ENCODE measurements at places on chromosomes 12 and 14. TPM values are rescaled to one million over a fixed set of nuclear protein-coding genes. Genes with fewer than 3 reads are reported as not detected.

The MYH6 gene
- 0.03 TPM for total RNA-seq

The OR4E2 gene
- total RNA-seq, result not detected

The RILPL1 gene
- 14.1 TPM for total RNA-seq

The OASL gene
- total RNA-seq, result 1.0 TPM

The VPS29 gene
- total RNA-seq, result 108 TPM

The VASH1 gene
- 14.7 TPM for total RNA-seq

The TM7SF3 gene
- total RNA-seq, result 63.1 TPM

- H3K27me3 ChIP-seq, result no peaks in the 10 kb centered on the region
- no peaks in the 10 kb centered on the region for H3K36me3 ChIP-seq
- no peak overlapping the region for H3K4me3 ChIP-seq
- no peak overlapping the region for H3K27ac ChIP-seq
- no peaks in the 10 kb centered on the region for H3K4me1 ChIP-seq
- DNase-seq, result no peak
Observed at GRCh38 chr14:94562022-94562421, 780 bp downstream of the SERPINA4 start.

GRCh38 chr12:108060903-108061302 lies 68.2 kb upstream of the WSCD2 start:
- DNase-seq, result no peak
- H3K4me1 ChIP-seq, result no peaks in the 10 kb centered on the region
- no peaks in the 10 kb centered on the region for H3K27me3 ChIP-seq
- no peak overlapping the region for H3K27ac ChIP-seq
- no peak overlapping the region for H3K4me3 ChIP-seq

- no peak for DNase-seq
- no peaks in the 10 kb centered on the region for H3K36me3 ChIP-seq
- H3K4me3 ChIP-seq, result no peak overlapping the region
- no peaks in the 10 kb centered on the region for H3K4me1 ChIP-seq
- H3K27me3 ChIP-seq, result no peaks in the 10 kb centered on the region
Observed at GRCh38 chr14:105411985-105412770, 7.4 kb upstream of the MTA1 start.

GRCh38 chr14:79056879-79057278 lies 886.7 kb downstream of the NRXN3 start:
- H3K27ac ChIP-seq, result no peak overlapping the region
- no peak overlapping the region for H3K4me3 ChIP-seq
- H3K36me3 ChIP-seq, result no peaks in the 10 kb centered on the region
- no peaks in the 10 kb centered on the region for H3K4me1 ChIP-seq
- H3K27me3 ChIP-seq, result no peaks in the 10 kb centered on the region
- no peak for DNase-seq

GRCh38 chr14:23160924-23161522 lies 22.4 kb downstream of the SLC7A8 start:
- H3K36me3 ChIP-seq, result peaks cover 14% of the 10 kb centered on the region
- peak overlapping the region; percentile 78 for H3K27ac ChIP-seq
- no peaks in the 10 kb centered on the region for H3K27me3 ChIP-seq
- no peak overlapping the region for H3K4me3 ChIP-seq
- DNase-seq, result peak; percentile 58

DNA sequence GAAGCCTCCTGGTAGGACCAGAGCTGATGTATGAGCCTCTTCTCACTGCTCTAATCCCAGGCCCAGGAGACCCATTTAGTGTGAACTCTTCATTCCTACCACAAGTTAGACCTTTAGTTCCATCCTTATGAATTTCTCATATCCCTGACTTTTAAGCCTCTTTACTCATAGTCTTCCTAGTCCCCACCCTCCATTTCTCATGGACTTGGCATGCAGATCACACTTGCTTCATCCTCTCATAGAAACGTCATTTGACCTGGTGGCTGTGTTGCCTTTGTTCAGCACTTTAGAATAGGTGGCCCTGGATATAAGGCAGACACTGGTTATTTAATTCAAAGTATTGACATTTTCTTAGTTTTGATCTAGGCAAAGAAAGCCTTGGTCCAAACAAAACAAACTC lies 99.5 kb downstream of the SLC16A7 start:
- no peaks in the 10 kb centered on the region for H3K36me3 ChIP-seq
- H3K27me3 ChIP-seq, result no peaks in the 10 kb centered on the region
- DNase-seq, result no peak
- H3K27ac ChIP-seq, result no peak overlapping the region
- no peak overlapping the region for H3K4me3 ChIP-seq
- no peaks in the 10 kb centered on the region for H3K4me1 ChIP-seq

DNA sequence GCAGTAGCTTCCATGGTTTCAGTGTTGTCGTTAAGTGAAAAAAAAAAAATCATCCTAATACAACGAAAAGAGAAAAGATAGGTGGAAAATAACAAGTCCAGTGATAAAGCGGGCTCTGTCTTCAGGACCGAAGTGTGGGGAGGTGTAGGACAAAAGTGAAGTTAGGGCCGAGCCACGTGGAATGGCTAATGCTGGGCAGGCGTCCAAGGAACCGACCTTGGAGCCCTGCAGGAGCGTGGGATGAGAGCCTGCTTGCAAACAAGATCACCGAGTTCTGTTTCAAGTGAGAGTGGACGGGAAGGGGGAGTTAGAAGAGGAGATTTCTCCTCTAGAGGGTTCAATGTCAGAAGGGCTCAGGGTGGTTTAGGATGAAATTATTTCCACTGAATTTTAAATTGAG lies 22.2 kb downstream of the A2ML1 start:
- no peaks in the 10 kb centered on the region for H3K36me3 ChIP-seq
- H3K27me3 ChIP-seq, result no peaks in the 10 kb centered on the region
- H3K27ac ChIP-seq, result no peak overlapping the region
- H3K4me1 ChIP-seq, result no peaks in the 10 kb centered on the region

DNA sequence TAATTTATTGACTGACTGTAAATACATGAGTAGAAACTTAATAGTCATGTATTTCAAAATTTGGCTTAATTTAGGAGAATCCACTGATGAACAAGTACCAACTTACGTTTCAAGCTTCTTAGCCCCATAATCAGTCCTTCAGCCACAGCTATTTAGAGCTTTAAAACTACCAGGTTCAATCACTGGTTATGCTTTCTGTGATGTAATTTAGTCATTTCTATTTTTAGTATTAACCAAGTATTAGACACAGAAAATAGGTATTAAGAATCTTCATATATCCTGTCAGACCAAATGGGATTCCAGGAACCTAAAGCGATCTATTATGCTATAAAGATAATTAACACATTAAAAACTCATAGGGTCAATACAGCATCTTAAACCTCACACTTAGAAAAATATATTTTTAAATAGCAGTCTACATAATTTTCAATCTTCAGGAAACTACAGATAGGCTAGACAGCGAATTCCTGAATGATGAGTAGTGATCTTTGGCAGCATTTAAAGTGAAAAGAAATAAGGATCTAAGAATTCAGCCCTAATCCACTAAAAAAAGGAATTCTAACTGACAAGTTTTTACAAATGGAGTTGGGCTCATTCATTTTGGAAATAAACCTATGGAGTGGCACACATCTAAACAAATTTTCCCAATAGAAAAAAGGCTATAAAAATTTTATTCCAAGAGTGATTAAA lies 51.5 kb downstream of the ZC3H14 start:
- peaks cover 2% of the 10 kb centered on the region for H3K36me3 ChIP-seq
- H3K4me1 ChIP-seq, result no peaks in the 10 kb centered on the region
- H3K27me3 ChIP-seq, result no peaks in the 10 kb centered on the region

DNA sequence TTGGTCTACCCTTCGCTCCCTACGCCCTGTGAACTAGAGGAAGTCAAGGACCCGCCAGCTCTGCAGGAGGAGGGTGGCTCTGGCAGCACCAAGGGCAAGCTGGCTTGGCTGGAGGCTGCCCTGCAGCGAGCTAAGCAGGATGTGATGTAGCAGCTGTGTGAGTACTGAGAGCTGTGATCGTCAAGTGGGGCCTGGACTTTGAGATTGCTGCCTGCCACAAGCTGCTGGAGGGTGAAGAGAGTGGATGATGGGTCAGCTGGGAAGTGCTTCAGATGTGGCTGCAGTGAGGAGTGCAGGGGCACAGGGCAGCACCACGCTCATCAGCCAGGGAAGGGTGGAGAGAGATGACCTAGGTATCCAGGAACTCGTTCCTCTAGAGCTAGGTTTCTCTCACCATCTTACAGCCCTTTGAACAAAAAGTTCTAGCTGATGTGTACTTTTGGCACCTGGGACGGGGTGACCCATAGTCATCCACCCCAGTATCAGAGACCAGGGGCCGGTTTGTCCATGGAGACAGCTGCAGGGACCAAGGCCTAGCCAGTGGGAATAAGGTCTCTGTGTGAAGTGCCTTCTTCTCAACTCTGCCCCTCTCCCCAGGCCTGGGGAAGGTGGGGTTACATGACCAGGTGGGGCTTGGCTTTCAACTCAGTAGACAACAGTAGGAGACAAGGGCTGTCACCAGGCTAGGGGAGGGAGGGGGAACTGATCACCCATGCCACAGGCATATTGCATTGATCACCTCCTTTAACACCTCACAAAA lies 3.2 kb downstream of the KRT86 start:
- no peak overlapping the region for H3K27ac ChIP-seq
- no peak overlapping the region for H3K4me3 ChIP-seq
- no peaks in the 10 kb centered on the region for H3K36me3 ChIP-seq
- peaks cover 2% of the 10 kb centered on the region for H3K27me3 ChIP-seq
- H3K4me1 ChIP-seq, result peaks cover 10% of the 10 kb centered on the region

DNA sequence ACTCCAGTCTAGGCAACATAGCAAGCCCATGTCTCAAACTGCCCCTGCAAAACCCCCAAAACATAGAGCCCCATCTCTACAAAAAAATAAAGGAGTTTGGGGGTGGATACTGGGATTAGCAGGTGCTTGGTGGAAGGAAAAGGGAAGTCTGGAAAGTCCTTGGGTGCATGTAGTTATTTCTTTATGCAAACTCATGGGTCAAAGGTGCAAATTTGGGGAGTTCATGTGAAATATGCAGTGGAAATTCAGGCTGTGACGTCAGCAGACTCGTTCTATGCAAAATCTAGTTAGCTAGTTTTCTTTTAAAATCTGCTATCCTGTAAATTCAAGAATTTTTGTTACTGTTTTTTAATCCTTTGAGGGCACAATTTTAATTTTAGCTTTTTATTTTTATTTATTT lies 51.3 kb downstream of the GNS start:
- no peak overlapping the region for H3K4me3 ChIP-seq
- H3K36me3 ChIP-seq, result no peaks in the 10 kb centered on the region
- no peaks in the 10 kb centered on the region for H3K27me3 ChIP-seq
- H3K27ac ChIP-seq, result no peak overlapping the region
- no peak for DNase-seq

DNA sequence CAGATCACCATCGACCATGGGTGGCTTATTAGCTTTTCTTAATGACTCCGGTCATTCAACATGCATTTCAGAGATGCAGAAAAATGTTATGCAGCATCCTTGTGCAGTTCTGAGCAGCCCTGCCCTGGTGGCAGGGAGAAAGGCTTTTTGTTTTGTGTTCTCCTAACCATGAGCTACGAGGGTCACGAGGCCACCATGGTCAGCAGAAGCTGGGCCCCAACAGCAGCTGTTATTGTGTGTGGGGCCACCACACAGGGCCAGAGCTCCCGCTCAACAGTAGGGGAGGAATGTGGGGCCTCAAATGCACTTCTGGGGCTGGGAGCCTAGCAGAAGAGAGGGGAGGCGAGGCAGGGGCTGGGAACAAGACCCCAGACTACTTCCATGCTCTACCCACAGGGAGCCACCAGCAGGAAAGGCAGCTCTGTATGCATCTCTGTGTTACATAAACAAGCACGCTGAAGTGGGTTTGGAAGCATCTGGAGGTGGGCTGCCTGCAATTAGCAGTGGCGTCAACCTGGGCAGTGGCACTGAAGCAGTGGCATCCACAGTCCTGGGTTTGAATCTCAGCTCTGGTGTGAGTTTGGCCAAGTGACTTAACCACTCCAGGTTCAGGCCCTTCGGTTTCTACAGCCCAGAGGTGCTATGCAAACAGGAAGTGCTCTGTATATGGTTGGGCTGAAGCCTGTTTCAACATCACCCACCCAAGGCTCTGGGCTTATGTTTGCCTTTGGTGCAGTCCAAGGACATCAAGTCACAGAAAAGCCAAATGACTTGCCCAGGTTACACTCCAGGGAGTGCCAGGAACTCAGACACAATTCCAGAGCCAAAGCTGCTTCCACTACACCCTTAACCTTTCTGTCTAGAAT lies 16.3 kb downstream of the GLTP start:
- H3K27ac ChIP-seq, result peak overlapping the region; percentile 59
- H3K36me3 ChIP-seq, result no peaks in the 10 kb centered on the region
- peak; percentile 43 for DNase-seq
- no peaks in the 10 kb centered on the region for H3K27me3 ChIP-seq
- H3K4me1 ChIP-seq, result peaks cover 27% of the 10 kb centered on the region

DNA sequence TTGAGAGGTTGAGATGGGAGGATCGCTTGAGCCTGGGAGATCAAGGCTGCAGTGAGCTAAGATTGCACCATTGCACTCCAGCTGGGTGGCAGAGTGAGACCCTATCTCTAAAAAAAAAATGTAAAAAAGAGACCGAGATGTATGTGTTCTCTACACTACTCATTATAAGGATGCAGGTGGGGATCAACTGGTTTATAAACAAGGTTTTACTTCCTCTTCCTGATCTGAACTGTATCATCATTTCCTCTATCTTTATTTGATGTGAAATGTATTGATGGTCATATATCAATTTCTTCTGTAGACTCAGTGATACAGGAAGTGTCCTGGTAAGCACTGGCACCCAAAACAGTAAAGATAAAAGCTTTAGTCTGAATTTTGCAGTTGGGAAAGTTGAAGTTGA lies 20.1 kb upstream of the USP44 start:
- no peak for DNase-seq
- H3K27me3 ChIP-seq, result no peaks in the 10 kb centered on the region
- no peaks in the 10 kb centered on the region for H3K4me1 ChIP-seq
- H3K4me3 ChIP-seq, result no peak overlapping the region
- H3K36me3 ChIP-seq, result no peaks in the 10 kb centered on the region
- no peak overlapping the region for H3K27ac ChIP-seq

- H3K4me3 ChIP-seq, result no peak overlapping the region
- no peaks in the 10 kb centered on the region for H3K36me3 ChIP-seq
- DNase-seq, result no peak
- no peak overlapping the region for H3K27ac ChIP-seq
Observed at GRCh38 chr12:8780389-8780788, 42.0 kb upstream of the A2ML1 start.

GRCh38 chr12:3241621-3242020 lies 164.4 kb downstream of the TSPAN9 start:
- DNase-seq, result no peak
- H3K27me3 ChIP-seq, result no peaks in the 10 kb centered on the region
- H3K36me3 ChIP-seq, result no peaks in the 10 kb centered on the region
- H3K4me3 ChIP-seq, result no peak overlapping the region
- H3K27ac ChIP-seq, result peak overlapping the region; percentile 41

GRCh38 chr12:109289004-109289403 lies 20.1 kb downstream of the FOXN4 start:
- no peaks in the 10 kb centered on the region for H3K36me3 ChIP-seq
- no peaks in the 10 kb centered on the region for H3K4me1 ChIP-seq
- H3K27ac ChIP-seq, result no peak overlapping the region
- H3K4me3 ChIP-seq, result no peak overlapping the region

Data from kidney (tissue), 22 donors.